Globus pallidus (tissue), 1 donor: ENCODE measurements at places on chromosomes 6 and 20.
A peak's percentile ranks its signal among the peaks of the same experiment; 100 is the strongest.

DNA sequence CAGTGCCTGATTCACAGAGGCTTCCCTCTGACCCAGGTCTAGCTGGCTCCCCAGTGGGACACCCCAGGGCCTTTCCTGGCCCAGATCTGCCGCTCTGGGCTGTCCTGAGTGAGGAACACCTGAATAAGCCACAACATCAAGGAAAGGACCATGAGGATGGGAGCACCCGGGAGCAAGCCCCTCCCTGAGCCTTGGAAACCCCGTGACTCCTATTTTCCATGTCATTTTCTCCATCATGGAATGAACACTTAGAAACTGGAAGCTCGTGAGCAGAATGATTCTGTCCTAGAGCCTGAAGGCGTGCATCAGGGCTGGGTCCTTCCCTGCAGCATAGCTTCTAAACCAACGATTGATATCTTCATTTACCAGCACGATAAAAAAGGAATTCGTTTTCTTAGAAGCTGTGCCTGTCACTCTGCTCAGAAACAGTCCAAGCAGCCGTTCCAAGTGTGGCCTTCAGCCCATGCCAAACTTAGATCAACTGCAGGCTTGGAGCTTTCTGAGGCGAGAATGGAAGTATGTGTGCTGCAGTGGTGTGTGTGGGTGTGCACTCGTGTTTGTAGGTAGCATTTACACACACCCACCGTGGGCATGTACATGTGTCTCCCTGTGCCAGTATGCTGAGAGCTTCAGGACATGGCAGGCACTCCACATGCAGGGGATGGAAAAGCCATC lies 83.2 kb upstream of the FOXC1 start:
- peak; percentile 55 for DNase-seq

- no peak for DNase-seq
These were observed 126.6 kb upstream of the NAA20 start for GRCh38 chr20:19890445-19891051.

GRCh38 chr6:122696853-122697252 lies 82.7 kb upstream of the FABP7 start:
- DNase-seq, result no peak

GRCh38 chr6:41774841-41775240 lies 4.9 kb downstream of the FRS3 start:
- no peak for DNase-seq

- no peak for DNase-seq
These were observed 636.3 kb downstream of the PTPRT start for GRCh38 chr20:42553374-42553773.

DNA sequence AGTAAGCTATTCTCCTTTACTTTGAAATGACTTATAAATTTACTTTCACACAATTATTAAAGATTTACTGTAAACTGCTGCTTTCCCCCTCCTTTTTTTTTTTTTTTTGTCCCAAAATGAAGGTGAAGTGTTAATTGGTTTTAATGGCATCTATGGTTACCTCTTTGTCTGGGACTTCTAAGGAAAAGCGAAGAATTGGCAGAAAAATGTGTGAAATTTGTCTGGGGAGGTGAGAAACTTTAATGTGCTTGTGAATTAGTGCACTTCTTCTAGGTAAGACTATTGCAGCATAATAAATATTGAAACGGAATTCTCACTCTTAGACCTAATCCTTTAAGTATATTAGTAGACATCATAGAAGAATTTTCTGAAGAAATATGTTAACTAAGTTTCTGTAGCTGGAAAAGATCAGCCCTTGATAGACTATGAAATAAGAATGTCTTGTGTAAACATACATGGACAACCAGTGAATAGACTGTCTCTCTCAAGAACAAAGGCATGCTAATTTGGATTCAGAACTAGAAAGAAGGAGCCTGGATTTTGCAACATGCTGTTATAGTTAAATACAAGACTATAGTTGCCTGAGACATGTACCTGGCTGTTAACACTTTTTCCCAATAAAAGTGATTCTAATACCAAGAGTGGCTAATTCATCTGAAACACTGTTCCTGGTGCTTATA lies 23.9 kb downstream of the FLRT3 start:
- DNase-seq, result no peak

- no peak for DNase-seq
These were observed 52.5 kb downstream of the MKKS start for GRCh38 chr20:10381477-10381876.

DNA sequence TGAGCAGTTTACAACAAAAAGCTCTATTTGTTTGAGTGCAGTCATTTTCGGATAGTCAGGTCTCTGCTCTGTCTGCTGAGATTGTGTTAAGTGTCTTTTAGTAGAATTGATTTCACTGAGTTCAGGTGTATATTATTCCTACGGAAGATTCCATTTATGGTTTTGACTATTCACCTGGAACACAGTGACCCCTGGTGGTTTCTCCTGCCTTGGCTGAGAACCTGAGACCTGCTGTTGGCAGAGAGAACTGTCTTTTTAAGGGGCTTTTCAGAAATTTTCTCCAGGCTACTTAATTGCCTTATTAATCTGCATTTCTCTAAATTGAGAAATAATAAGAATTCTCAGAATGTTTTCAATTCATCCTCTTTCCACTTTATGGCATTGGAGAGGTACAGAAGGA lies 508.0 kb downstream of the TBC1D32 start:
- DNase-seq, result no peak

DNA sequence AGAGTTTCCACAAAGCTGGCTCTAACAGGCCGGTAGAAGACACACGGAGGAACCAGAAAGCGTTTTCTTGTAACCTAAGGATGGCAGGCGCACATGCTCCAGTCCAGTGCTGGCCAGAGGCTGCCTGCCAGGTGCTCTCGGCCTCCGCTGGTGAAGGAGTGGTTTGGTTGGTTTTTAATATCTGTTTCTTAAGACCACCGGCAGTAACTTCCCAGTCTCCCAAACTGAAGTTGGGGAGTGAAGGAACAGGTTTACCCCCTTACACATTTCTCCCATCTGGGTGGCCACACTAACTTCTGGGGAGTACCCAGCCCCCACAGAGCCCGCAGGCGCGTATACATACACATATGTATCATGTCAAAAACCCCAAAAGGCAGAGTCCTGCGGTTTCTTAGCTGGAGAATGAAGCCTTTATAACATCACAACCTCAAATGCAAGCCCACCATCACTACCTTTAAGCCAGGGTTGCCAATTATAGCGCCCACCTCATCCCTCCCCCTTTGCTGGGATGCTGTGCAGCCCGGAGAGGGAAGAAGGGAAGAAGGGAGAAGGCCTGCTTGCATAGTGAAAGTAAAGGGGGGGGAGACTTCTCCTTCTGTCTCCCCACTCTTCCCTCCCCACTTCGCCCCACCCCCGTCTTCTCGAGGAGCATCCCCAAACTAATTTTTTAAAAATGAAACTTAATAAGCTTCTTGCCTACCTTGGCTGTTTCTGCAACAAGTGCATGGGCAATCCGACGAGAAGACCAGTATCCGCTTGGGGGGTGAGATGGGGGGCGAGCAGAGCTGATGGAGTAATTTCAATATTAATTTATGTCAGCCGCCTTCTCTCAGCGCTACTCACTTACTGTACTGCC lies 1.0 kb downstream of the TRERF1 start:
- DNase-seq, result peak; percentile 9

DNA sequence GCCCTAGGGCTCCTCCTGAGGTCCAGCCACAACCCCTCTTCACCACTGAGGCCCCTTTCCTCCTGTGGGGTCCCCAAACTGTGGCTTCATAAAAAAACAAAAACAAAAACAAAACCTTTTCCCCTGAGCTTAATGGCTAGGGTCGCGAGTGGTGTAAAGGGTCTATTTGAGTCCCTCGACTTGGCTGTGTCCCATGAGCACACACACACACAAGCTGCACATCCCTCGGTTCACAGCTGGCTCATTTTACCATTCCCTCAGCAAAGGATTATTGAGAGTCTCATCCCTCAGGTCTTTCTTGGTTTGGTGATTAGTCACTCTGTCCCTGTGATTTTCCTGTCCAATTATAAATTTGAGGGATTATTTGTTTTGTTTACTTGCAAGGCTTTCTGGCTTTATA lies 206.1 kb upstream of the SASH1 start:
- DNase-seq, result no peak

DNA sequence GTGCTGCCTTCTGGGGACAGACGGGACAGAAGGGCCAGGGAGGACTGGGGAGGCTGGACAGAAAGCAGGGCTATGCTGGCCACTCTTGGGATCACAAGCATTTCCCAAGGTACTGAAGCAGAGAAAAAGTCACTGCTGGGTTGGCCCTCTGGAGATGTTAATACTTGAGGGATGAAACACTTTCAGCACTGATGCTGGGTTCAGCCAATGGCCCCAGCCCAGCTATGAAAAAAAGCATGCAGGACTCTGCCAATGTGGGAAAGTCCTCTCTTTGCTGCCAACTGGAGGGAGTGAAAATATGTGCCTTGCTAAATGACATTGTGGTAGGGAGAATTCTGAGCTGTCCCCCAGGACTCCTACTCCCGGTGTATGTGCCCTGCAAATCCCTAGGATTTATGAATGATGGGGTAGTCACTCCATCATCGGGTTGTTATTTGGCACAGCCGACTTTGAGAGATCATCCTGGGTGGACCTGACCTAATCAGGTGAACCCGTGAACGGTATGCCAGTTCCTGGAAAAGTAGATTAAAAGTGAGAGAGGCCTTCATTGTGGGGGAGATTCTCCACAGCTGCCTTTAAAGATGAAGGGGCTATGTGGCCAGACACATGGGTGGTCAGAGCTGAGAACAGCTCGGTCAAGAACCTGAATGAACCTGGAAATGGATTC lies 119.9 kb upstream of the TRAF3IP2 start:
- peak; percentile 47 for DNase-seq

DNA sequence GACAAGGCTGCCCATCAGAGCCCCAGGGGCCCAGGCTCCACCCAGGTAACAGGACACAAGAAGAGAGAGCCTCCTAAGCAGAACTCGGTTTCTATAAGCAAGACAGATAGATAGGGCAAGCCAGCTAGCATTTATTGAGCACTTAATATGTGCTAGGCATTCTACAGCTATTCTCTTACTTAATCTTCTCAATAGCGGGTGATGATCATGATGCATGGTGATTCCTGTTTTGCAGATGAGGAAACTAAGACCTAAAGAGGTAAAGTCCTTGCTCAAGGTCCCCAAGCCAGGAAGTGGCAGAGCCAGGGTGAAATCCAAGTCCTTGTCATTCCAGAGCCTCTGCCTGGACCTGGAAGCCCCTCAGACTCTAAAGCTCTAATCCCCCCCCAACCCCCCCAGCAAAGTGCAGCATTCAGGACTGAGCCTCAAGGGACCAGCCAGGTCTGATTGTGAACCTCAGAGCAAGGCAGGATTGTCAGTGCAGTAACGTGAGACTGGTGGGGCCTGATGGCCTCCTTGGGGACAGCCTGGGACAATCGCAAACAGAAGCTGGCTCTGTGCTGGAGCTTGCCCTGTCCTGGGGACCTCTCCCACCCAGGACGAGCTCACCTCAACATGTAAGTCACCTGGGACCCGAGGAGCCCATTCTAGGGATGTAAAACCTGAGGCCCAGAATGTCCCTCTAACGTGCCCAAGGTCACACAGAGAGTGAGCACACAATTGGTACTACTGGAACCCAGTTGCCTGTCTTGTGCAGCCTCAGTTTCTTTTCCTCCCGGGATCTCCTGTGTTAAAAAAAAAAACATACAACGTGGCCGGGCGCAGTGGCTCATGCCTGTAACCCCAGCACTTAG lies 48.4 kb upstream of the PTGIS start:
- DNase-seq, result no peak

DNA sequence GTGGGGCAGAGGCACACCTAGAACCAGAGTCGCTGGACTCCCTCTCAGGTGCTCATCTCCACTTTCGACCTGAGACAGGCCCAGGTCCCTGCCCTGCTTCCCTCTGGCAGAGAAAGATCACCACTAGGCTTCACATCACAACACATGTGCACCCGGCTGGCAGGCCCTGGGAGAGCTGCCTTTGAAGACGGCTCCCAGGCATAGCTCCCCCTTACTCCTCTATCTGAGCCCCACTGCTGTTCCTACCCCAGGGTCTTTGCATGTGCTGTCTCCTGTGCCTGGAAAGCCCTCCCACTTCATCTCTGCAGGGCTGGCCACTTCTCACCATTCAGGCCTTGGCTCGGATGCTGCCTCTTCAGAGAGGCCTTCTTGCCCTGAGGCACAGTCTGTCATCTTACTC lies 89.2 kb downstream of the NOL4L start:
- no peak for DNase-seq

GRCh38 chr6:67608099-67608749 lies 1026.9 kb upstream of the ADGRB3 start:
- no peak for DNase-seq

DNA sequence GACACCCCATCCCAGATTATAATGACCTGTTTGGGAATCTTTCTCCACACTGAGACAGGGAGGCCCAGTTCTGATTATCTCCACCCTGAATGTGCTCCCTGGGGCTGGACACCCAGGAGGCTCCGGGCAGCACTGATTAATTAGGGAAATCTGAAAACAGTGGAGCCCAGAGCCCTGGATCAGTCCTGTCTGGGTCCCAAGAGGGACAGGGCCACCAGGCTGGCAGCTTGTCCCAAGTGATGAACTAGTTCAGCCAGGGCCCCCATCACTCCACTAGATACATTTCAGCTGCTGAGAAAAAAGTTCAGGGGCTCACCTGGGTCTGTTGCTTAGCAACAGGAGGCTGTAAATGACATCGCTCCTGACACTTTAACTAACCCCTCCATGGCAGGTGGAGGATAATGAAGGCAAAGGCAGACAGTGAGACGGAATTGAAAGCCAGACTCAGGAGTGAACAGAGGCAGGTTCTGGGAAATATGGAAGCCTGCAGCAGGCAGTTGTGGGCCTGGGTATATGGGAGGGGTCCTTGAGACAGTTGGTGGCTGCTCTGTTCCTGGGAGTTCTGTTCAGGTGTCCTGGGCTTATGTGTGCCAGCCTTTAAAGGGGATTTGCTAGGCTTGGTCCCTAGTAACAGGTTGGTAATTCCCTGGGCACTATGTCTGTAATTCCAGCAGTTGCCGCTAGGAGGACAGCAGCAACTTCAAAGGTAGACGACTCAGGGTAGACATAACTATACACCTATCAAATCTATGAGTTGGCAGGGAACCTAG lies 78.3 kb upstream of the CTNNBL1 start:
- DNase-seq, result no peak

DNA sequence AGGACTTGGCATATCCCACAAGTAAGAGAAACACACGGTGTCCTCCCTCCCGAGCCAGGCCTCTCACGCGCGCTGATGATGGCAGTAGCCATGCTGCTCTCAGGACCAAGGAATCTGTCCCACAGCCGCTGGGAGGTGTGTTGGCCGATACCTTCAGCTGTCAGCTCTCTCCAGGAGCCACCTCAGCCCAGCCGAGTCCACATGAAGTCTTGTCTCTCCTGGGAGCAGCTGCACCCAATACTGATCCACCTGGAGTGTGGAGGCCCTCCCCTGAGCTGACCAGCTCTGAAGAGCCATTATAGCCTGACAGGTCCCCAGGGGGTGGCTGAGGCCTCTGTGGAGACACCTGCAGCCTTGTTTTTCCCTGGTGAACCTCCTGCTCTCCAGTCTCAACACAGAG lies 23.8 kb upstream of the NXT1 start:
- no peak for DNase-seq

DNA sequence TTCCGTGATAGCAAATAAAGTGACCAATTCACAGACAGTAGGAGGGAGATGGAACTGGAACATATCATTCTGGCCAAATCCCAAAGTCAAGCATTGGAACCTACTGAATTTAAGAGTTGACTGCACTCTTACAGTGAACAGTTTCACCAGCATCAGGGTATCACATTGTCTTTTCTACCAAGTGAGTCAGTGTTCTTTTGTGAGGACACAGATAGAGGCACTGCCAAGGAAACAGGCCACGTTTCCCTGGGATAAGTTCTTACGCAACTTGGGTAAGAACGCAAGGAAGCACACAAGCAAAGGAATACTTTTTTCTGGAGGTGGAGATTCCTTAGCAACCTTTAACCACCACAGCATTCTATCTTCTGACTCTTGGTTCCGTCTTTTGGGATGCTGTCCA lies 28.6 kb upstream of the ENPP5 start:
- DNase-seq, result no peak
